LNCaP clone FGC (cell line): ENCODE measurements at places on chromosomes 2 and 18.
A peak's percentile ranks its signal among the peaks of the same experiment; 100 is the strongest.

DNA sequence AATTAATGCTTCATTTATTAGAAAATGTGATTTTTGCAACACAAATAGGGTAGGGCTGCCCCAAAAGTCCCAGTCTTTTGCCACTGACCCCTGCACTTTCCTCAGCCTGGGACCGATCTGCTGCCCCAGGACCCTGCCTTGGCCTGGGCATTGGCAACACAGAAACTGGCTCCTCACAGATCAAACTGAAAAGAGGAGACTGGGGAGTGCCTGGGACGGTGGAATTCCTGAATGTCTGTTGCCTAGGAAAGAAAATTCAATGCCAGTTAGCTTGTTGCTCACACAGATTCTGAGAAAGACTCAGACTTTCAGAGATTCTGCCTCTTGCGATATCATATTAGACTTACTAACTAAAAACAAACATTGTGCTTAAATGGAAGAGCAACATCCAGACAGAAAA lies 211.2 kb downstream of the VAPA start:
- no peak for DNase-seq

DNA sequence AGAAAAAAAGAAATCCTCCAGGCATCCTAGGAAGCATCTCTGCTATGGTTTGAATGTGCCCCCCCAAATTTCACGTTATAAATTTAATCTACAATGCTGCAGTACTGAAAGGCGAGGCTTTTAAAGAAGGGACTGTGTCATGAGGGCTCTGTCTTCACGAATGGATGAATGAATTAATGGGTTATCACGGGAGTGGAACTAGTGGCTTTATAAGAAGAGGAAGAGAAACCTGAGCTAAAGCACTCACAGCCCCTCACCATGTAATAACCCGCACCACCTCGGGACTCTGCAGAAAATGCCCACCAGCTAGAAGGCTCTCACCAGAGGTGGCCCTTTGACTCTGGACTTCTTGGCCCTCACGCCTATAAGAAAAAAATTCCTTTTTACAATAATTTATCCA lies 27.6 kb downstream of the RNU4ATAC start:
- no peak for DNase-seq

DNA sequence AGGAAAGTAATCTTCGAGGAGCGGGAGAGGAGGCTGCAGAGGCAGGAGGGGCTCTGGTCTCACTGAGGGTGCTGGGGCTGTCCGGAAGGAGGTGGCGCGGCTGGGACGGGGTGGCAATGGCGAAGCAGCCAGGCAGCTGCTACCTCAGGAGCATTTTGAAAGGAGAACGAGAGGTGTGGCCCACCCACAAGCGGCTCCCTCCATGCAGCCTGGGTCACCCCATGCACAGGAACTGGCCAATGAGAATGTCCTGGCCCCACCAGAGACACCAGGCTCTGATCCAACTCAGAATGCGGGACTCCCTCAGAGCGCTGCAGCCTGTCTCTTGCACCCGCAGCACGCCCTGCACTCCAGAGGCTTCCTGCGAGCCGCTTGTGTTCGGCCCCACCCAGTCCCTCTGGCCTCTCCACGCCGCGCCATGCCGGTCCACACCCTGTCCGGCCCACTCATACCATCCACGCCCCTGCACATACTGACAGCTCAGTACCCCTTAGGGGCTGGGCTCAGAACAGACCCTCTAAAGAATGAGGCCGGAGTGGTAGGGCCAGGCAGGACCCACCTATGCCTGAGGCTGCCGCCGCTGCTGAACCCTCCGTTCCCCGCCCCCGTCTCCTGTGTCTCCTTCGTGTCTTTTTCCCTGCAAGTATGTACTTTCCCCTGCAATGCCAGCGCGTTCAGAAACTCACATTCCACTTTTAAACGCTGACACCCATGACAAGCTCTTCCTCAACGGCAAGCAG lies 6.4 kb upstream of the BOK start:
- no peak for DNase-seq

- no peak for DNase-seq
These were observed 236.0 kb downstream of the DOK6 start for GRCh38 chr18:69636529-69637301.

DNA sequence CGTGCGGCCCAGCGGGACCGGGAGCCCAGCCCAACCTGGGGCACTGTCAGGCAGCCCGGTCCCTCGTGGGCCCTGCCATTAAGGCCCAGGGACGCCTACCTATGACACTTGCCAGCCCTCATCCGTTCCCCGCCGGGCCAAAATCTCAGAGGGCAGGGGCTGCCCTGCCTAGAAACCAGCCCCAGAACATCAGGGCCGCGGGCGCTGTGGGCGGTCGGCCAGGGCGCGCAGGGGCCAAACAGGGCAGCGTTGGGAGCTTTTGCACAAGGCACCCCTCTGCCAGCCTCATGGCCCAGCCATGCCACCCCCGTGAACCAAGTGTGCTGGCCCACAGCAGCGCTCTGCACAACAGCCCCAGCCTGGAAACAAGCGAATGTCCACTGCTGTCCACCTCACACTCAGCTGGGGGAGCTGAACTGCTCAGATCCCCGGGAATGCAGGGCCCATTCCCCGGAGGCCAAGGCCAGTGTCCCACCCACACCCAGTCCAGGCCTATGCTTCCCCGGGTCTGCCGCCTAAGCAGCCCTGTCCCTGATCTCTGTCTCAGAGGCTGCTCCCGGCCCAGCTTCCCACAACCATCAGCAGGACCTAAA lies 3.5 kb upstream of the NEURL3 start:
- no peak for DNase-seq

DNA sequence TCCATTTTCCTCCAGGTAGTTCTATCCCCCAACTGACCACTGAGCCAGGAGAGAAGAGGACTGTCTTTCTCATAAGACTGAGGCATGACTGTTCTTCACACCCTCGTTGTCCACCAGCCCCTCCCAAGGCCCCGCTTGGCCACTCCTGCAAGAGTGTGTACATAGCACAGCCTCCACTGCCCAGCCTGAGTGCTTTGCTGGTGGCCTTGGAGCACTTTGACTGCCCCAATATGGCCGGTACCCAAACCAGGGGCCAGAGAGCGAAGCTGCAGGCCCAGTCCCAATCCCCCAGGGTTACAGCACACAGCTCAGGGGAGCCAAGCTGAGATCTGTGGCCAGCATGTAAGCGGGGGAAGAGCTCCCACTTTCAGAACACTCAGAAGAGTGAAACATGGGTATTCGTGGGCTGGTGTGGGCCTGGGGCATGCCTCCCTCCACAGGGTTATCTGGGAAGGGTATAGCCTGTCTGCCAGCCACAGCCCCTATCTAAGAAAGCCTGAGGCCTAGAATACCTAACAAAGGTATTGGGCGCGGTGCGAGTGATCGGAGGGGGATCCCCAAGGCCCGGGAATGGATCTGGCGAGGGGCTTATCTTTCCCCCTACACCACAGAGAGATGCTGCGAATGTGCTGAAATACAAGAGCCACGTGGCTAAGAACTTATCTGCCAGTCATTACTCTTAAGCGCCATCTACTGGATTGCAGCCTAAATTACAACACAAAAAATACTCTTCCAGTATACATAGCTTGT lies 163.8 kb downstream of the WDPCP start:
- peak; percentile 6 for DNase-seq

DNA sequence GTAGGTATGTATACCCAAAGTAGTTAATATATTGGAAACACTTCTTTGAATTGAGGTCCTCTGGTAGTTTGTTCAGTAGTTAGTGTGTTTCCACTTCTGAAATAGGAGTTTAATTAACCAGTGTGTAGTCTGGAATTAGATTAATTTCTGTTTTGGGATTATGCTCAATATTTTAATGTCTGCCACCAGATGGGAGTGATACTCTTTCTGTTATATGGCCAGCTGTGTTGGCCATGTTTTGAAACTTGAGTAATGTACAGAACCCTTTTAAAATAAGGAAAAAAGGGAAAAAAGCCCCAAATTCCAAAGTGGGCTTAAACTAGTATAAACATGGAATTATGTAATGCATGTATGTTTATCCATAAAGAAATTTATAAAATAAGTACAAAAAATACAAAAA lies 147.7 kb downstream of the CTNNA2 start:
- no peak for DNase-seq

DNA sequence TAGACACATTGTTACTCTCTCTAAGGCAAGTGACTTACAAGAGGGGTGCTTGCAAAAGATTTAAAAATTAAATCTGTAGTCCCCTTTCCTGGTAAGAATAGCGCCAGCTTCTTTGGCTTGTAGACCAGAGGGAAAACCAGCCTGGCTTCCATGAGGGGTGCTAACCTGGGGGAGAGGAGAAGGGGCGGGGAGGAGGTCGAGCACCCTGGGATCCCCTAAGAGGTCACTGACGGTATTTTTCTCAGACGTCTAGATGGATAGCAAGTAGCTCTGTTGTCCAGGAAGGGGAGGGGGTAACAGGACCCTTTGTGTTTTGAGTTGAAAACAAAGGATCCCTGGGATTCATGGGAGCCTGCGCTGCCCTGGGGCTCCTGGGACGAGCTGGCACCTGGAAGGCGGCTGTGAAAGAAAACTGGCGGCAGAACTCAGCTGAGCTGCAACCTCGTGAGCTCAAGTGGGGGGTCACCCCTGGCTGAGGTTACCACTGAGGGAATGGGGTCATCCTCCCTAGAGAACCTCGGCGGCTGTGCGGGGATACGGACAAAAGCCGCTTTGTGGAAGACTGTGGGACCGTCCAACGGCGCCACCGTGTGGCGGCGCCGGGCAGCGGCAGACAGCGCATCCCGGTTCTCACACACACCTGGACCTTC lies 37.8 kb upstream of the MRPL19 start:
- DNase-seq, result peak; percentile 6

- no peak for DNase-seq
These were observed 115.2 kb downstream of the TTC32 start for GRCh38 chr2:19786408-19787058.

GRCh38 chr2:86522711-86523110 lies 40.5 kb downstream of the CHMP3 start:
- no peak for DNase-seq

- no peak for DNase-seq
These were observed 10.6 kb upstream of the HNRNPLL start for GRCh38 chr2:38613126-38613848.

DNA sequence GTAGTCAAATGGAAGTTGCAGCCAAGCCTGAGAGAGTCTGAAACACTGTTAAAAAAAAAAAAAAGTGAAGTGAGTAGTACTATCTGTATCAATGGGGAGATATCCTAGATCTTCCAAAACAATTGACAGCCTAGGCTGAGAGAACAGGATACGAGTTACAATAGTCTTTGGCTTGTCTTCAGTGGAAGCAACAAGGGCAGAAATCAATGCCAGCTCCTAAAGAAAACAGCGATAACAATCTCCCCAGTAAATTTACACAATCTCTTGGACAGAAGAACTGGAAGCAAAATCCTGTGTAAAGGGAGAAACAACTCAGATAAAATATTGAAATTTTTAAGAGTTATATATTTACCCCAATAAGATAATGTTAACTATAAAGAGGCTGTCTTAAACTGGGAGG lies 508.7 kb downstream of the LRRTM4 start:
- peak; percentile 74 for DNase-seq

DNA sequence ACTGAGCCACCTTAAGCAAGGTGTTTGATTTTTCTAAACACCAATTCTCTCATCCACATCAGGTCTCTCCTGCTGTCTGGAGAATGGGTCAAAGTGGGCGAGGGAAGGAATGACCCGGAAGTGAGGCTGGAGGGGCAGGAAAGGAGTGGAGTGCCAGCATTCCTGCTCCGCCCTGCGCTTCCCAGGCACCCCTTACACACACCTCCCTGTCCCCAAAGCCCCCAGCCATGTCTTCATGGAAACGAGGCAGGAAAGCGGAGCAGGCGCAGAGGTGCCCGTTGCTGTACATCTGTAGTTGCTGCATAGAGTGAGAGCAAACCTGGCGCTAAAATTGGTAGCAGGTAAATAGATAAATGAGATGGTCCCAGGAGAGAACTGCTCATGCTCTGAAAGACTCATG lies 27.2 kb upstream of the NT5DC4 start:
- DNase-seq, result no peak

- no peak for DNase-seq
These were observed 24.9 kb downstream of the EFHD1 start for GRCh38 chr2:232658217-232658785.

DNA sequence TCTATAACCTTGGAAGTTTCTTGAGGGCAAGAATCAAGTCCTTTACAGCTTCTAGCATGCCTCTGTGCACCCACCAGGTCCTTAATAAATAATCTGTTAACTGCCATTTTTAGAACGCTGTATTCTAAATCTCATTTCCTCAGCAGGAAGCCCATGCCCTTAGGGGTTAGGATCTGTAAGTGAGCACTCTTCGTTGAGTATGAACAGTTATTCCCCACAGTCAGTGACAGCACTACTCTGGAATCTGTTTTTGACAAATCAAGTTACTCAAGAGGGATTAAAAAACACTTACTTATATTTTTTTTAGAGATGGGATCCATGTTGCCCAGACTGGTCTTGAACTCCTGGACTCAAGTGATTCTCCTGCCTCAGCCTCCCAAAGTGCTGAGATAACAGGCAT lies 14.6 kb downstream of the PAIP2B start:
- no peak for DNase-seq

GRCh38 chr2:237900891-237901831 lies 41.7 kb downstream of the RAMP1 start:
- no peak for DNase-seq

DNA sequence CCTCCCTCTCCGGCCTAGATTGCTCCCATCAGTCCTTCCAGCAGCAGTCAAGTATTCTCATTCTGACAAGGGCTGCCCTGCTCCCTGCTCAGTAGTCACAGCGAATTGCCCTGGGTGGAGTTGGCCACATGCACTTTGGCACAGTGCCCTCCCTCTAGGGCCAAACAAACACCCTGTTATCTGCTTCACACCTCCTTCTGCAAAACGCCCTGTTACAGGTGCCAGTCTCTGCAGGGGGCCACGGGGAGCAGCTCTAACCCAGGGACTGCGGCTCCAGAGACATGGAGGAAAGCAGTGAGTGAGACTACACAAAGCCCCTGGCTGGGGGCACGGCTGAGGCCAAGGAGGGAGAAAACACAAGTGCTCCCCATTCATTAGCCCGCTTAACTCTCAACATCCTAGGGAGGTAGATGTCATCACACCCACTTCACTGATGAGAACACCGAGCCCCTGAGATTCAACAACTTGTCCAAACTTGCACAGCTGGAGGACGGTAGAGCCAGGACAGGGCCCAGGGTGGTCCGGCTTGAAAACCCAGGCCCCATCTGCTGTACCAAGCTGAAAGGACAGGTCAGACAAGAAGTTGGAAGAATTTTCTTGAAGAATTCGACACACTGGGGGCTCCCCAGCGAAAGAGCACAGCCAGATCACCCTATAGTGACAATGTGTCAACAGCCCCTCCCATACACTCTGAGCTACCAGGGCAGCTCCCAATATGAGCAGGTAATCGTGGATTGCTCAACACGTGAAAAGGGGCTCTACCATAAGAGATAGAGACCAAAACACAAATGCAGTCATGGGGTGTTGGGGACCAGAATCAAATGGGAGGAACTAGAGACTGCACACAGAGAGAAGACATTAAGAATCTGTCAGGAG lies 8.7 kb upstream of the TFCP2L1 start:
- no peak for DNase-seq

- DNase-seq, result no peak
These were observed 16.3 kb downstream of the RAB12 start for GRCh38 chr18:8625461-8626092.

GRCh38 chr18:48573632-48574283 lies 34.9 kb downstream of the CTIF start:
- no peak for DNase-seq

- DNase-seq, result no peak
These were observed 295.6 kb downstream of the ZNF385B start for GRCh38 chr2:179565807-179566206.
